Mucosa of gallbladder (tissue), 1 donor: ENCODE measurements at places on chromosomes 6 and 20.

- no peak for DNase-seq
These were observed 805.1 kb downstream of the KIF16B start for GRCh38 chr20:15767999-15768741.

GRCh38 chr6:7219310-7219709 lies 93.7 kb downstream of the SSR1 start:
- peak; percentile 31 for DNase-seq

DNA sequence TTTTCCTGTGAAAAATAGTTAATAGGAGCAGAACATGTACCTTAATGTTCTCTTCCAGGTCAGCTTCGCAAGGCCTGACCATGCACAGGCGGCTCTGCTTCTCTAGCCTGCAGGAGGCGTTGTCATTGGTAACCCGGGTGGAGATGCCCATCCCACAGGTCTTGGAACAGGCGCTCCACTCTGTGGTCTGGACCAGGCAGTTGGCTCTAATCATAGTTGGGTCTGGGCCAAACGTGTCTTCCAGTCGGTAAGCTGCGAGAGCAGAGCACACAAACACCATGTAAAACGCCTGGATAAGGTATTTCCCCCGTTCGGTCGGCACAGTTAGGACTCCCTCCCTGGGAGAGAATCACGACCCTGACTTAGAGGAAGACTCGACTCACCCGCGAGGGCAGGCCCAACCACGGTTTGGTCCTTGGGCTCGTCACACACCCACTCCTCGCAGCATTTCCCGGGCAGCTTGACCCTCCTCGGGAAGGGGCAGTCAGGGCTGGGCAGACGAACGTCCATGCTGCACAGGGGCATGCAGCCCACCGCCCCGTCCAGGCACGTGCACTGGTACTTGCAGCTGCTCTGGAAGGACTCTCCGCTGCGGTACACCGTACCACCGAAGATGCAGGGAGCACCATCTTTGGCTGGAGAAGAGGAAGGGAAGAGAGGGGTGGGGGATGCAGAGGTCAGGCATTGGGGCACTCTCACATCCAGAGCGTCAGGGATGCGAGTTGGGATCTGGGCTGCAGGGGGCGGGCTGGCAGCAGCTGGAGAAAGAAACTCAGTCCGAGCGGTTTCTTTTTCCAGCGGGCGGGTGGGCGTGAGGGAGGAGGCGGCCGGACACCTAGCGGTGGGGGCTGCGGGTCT lies 1.0 kb downstream of the CCN2 start:
- DNase-seq = peak; percentile 83

DNA sequence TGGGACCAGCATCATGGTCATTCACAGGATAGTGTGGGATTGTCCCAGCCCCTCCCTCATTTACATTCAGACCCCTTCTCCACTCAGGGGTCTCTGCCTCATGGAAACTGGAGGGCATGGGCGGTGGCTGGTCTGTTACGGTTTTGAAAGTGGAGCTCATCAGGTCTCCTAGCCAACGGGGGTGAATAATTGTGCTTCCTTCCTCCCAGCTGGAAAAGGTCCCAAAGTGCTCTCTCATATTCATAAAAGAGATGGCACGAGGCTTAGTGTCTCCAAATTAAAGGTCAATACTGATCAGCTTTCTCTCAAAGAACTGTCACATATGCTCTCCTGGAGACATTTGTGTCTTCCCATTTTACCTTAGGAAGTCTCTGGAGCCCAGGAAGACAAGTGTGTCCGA lies 19.9 kb downstream of the JARID2 start:
- DNase-seq = no peak

DNA sequence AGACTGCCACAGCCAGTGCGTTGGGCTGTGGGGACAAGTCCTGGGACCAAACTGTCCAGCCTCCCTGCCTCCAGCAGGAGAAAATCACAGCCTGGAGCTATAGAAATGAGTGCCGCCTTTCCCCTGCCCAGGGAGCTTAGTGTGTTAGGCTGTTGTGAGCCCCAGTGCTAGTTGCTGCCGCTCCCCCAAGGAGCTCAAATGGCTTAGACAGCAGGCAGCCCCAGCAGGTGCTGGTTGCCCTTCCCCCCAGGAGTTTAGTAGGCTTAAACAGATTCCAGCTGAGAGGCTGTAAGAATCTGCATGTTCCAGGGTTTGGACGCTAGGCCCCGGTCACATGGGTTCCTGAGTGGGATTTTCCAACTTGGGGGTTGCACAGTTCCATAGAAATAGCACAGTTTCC lies 27.2 kb upstream of the HMGN3 start:
- DNase-seq = no peak

GRCh38 chr6:16855460-16855859 lies 94.2 kb upstream of the ATXN1 start:
- DNase-seq = no peak

GRCh38 chr6:123629258-123629941 lies 7.3 kb downstream of the TRDN start:
- DNase-seq = no peak

- DNase-seq = no peak
These were observed 2.1 kb downstream of the PANK2 start for GRCh38 chr20:3890999-3891929.

DNA sequence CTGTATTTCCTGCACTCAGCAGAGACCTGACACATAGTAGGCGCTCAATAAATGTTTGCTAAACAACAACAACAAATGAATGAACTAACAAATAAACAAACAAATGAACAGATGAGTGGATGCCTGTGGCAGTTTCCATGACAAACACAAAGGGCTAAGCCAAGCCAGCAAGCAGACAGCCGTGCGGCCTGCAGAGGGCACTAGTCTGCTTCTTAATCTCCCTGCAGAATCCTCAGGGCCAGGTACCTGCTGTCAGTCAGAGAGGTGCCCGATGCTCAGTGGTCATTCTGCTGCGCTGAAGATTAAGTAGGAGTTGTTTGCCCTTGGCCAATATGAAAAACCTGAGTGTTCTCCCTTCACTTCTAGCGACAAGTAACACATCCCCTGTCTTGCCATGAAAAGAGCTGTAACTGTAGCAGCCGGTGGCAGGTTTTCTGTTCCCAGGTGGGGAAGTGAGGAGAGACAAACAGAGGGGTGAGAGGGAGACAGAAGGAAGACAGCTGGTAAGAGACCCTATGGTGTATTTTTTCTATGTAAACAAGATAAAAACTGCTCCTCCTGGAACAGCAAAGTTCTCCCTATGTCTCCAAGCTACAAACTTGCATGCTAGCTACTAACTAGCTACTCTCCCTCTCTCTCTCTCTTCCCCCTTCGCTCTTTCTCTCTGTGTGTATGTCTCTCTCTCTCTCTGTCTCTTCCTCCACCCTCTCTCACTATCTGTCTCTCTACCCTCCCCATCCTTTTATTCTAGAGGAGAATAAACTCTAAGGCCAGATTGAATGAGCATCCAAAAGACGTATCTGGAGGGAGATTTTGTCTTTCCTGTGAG lies at the start of gene MC3R:
Gene MC3R, plus strand, starts transcription at position 779 of the 829 bp plus-strand sequence. CDS start 112 bp downstream, outside the sequence.
- peak; percentile 47 for DNase-seq

DNA sequence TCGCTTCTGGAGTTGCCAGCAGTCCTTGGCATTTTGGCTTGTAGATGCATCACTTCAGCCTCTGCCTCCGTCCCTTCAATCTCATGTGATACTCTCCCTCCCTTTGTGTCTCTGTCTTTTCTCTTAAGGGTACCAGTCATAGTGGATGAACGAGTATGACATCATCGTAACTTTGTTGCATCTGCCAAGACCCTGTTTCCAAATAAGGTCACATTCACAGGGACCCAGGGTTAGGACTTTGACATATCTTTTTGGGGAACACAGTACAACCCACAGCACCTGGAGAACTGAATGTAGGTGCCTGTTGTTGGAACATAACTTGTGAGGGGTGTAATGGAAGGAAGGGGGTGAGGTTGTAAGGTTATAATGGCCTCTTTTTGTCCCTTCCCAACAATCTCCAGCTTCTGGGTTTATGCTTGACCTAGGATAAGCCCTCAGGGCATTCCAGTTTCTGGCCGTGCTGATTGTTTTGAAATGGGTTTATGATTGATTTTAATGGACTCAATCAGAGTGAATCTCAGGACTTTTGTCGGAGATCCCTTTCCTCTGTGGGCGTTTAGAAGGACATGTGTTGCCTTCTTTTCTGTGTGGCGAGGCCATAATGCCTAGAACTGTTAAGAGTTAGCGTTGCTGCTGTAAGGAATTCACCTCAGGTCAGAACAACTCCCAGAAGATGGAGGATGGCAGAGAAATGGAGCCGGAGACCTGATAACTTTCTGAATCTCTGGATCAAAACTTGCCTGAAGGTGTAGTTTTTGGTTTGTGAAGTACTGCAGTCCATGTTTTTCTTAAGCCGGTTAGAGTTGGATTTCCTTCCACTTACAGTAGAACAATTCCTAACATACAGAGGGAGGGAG lies 9.2 kb downstream of the ATRN start:
- no peak for DNase-seq

DNA sequence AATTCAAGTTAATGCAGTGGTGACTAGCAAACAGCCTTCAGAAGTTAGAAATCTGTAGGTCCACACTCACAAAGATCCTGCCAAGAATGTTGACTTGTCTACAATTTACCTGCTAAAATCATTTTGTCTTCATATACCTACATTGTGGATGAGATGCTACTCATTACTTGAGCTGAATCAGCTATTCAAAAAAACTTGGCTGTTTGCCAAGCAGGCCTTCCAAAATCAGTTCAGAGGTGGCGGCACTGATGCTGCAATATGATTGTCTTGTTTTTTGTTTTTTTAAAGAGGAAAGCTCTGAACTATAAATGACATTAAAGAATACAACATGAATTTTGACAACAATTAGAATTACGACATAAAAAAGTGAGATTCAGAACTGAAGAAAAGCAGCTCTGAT lies 354.7 kb upstream of the KHDRBS2 start:
- DNase-seq = no peak

- DNase-seq = no peak
These were observed 66.0 kb upstream of the RIN2 start for GRCh38 chr20:19692100-19692499.

DNA sequence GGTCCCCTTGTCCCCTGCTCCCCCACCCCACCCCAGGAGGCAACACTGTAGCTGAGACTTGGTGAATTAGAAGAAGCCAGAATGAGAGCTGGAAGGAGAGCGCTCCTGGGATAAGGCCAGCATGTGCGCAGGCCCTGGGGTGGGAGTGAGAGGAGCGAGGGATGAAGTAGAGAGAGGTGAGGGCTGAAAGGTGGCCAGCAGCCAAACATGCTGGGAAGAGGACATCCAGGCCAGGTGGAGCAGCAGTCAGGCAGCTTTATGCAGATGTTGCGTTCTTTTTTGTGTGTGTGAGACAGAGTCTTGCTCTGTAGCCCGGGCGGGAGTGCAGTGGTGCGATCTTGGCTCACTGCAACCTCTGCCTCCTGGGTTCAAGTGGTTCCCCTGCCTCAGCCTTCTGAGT lies 2.2 kb upstream of the BPIFB1 start:
- no peak for DNase-seq

- no peak for DNase-seq
These were observed at the start of gene ASIP for GRCh38 chr20:34240693-34241615. Gene ASIP (plus strand): TSS chr20:34241423. CDS start chr20:34260375, 18,952 bp downstream.

DNA sequence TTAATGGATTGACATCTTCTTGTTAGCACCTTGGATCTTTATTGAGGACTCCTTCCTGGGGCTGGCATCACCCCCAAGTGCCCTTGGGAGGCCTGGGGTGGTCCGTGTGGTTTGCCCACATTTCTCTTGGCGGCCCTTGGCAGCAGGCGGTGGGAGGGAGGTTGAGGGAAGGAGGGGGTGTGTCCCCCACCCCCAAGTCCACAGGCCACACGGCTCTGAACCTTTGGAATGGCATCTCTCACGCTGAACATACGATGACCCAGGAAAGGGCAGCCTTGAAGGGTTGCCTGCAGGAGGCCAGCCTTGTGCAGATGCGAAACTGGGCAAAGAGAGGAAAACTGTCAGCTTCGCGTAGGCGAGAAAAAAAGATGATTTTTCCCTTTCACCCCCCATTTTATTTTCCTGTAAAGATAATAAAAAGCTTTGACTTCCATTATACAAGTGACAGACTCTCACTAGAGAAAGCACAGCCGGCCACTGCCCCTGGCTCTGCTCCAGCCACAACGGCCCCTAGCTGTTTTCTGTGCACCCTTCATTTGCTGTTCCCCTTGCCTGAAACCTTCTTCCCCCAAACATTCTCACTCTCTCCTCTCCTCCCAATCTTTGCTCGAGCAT lies 56.2 kb downstream of the SLC2A10 start:
- no peak for DNase-seq

DNA sequence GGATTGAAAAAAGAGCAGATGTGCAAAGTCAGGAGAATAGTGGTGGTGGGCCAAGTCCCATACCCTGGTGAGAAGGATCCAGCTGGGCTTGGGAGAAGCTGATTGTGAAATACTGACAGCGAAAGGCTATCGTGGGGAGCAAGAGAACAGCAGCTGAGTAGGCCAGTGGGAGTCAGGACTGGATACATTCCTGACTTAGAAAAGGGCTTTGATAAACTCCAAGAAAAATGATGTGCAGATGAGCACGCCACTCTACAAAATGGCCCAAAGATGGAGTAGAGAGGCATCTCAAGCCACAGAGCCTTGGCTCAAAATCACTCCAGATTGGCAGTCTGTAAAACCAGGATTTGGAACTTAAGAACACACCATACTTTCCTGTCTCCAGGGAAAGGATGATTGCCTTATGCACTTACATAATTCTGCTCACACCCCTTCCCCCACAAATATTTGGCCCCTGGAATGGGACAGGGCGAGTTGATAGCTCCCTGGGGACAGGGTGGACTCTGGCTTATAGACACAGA lies 578.7 kb downstream of the MAFB start:
- DNase-seq = no peak

DNA sequence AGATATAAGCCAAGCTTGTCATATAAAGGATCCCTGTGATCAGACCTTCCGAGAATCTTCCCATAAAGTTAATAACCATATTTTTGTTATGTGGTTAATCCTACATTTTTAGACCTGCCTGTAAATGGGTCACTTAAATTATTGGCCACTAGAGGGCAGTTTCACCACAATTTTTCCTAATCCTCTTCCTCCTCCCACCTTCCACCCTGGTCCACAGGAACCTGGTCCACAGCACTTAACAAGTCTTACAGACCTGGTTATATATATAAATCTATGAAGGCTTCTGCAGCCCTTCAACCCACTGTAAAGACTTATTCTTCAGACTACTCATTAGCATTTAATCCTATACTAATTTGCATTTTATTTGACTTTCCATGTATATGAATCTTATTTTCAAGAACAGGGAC lies 28.3 kb downstream of the MRS2 start:
- no peak for DNase-seq

GRCh38 chr6:169064194-169064593 lies 189.5 kb downstream of the THBS2 start:
- no peak for DNase-seq

DNA sequence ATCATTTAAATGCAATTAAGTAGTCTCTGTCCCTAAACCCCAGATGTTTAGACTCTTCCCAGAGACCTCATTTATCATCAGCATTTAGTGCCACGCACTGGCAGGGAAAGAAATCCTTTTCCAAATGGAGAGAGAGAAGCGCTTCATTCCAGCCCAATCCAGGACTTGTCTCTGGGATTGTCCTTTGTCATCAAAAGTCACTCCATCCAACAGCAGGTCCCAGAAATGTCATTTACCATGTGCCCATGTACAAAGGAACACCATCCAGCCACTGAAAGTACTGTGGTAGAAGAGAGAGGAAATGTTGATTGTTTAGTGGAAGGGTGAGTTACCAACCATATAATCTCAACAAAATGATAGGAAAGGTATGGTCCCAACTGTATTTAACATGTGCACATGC lies 66.9 kb upstream of the SMIM28 start:
- DNase-seq = no peak
